ENCODE measurements at places on chromosomes 2 and 18.

- DNase-seq, result no peak
Measured at GRCh38 chr2:176392249-176392648, 123.0 kb downstream of the MTX2 start.

- no peak for DNase-seq
Measured at GRCh38 chr18:13446610-13447461, 228.3 kb downstream of the LDLRAD4 start.

GRCh38 chr2:81545626-81546025 lies 1241.1 kb upstream of the LRRTM1 start:
- DNase-seq, result peak; percentile 3

DNA sequence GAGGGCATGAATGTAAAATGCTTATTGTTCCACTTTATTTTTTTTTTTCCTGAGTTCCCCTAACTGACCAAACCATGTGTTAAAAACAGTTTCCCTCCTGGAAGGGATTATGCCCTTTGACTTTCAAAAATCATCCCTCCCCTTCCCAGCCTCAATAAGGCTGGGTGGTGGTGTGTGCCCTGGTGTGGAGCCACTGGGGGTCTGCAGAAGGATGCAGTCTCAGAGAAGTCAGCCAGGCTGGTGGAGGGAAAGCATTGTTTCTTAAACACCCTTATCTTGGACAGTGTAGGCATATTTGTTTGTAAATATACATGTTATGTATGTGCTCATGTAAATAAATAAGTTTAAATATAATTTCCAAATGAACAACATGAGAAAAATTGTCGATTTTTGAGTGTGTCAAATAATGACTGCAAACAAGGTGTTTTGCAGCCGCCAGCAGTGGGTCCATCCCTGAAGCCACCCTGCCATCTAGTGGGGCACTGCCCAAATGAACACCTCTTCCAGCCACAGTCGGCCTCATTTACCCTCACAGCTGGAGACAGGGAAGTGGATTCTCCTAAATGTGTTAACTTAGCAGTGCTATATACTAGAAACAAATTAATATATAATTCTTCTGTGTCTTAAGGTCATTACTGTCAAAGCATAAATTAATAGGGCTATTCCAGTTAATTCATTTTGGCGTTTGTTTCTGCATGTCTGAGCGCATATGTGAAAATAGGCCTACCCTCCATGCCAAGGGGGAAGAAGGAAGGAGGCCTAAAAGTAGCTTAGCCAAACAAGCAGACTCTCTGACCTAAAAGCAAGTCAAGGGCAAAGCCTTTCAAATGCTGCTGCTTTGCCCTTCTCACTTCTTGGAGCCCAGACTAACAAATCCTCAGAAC lies 209.6 kb upstream of the PIK3C3 start:
- DNase-seq, result peak; percentile 26

- peak; percentile 53 for DNase-seq
Measured at GRCh38 chr2:231604101-231604684, 11.5 kb downstream of the TEX44 start.

DNA sequence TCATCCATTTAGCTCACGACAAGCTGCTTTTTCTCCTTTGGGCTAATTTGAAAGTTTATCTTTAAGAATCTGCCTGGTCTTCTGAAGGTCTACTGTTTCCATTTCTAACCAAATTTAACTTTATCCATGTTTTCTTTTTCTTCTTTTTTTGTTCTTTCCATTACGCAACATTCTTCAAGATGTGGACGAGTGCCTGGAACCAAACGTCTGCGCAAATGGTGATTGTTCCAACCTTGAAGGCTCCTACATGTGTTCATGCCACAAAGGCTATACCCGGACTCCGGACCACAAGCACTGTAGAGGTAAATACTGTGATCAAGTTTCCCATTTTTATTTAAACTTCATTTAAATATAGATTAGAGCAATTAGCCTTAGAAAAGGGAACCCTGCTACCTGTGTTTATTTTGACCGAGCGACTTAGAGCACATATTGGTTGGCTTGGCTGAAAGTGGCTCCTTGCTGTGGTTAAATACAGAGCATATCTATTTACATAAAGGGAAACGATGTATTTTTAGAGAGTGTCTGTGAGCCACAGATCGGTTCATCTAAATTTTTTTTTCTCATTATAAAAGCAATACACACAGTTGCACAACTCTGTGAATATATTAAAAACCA lies 183.4 kb upstream of the RASGRP3 start:
- no peak for DNase-seq

- DNase-seq, result no peak
Measured at GRCh38 chr18:24741965-24742724, 281.7 kb downstream of the HRH4 start.

DNA sequence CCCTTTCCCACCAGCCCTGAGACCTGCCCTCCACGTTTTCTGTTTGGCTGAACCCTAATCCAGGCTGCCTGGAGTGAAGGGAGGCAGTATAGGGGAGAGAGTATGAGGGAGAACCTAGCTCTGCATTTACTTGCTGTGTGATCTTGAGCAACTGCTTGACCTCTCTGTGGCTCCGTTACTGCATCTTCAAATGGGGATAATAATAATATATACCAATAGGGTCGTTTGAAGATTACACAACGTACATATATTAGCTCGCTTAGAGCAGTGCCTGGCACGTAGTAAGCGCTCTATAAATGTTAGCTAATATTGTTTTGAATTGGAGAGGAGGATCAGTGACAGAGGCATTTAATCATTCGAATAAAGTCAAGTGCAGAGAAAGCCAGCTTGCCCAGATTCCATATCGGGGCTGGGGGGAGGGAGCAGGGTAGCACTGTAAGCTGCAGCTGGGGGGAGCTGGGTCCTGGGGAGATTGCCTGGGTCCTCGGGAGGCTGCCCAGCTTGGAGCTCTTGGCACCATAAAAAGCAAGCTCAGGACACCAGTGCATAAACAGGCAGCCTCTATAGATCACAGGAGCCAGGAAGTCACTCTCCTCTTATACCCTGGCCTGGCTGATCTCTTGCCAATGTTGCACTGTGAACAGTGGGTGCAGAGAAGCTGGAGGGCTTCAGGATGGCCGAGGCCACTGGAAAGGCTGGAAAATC lies 19.1 kb downstream of the KCNK3 start:
- no peak for DNase-seq

- DNase-seq, result no peak
Measured at GRCh38 chr2:207014424-207014823, 75.1 kb downstream of the CPO start.

- DNase-seq, result no peak
Measured at GRCh38 chr2:191241418-191241817, 3.8 kb upstream of the MYO1B start.

GRCh38 chr18:68735483-68736343 lies 20.8 kb upstream of the TMX3 start:
- DNase-seq, result peak; percentile 45

- peak; percentile 44 for DNase-seq
Measured at GRCh38 chr18:3675446-3675845, 225.5 kb downstream of the TGIF1 start.

DNA sequence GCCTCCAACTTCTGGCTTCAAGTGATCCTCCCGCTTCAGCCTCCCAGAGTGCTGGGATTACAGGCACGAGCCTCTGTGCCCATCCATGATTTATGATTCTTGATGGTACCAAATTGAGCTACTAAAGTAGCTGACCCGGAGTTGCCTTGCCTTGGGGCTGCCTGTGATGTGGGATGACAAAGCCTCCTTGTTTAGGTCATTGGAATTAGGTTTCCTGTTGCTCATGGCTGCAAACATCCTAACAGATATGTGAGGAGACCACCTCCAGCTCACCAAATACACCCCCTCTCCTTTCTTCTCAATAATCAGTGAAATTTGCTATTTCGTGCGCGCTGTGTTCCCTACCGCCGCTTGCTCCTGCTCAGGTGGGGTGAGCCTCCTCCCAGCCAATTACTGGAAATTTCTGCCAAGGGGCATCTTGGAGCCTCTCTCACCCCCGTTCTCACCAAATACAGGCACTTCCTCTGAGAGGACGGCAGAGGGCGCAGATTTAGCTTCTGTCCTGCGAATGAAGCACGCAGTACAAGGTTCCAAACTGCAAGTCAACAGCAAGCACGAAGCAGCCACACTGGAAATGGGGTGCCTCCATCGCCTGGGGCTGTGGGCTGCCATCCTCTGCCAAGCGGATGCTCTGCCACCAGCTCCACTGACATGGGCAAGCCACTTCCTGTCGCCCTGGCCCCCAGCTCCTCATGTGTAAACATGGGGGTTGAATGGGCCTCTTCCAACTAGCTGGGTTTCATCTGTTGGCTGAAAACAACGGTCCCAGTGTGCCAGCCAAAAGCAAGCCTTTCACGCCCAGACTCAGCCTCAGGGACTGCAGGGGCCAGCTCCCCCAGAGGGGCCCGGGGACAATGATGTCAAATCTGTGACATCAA lies 71.7 kb downstream of the NCAPH start:
- peak; percentile 91 for DNase-seq

- no peak for DNase-seq
Measured at GRCh38 chr2:104641786-104642185, 212.1 kb upstream of the POU3F3 start.

DNA sequence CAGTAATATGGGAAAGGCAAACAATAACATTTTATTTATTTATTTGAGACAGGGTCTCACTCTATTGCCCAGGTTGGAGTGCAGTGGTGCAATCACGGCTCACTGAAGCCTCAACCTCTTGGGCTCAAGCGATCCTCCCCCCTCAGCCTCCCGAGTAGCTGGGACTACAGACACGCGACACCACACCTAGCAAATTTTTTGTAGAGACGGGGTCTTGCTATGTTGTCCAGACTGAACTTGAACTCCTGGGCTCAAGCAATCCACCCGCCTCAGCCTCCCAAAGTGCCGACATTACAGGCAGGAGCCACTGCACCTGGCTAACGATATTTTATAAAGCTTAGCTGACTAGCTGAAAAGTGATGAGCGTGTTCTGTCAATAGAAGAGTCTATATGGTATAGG lies 17.5 kb upstream of the PLEKHH2 start:
- DNase-seq, result no peak

DNA sequence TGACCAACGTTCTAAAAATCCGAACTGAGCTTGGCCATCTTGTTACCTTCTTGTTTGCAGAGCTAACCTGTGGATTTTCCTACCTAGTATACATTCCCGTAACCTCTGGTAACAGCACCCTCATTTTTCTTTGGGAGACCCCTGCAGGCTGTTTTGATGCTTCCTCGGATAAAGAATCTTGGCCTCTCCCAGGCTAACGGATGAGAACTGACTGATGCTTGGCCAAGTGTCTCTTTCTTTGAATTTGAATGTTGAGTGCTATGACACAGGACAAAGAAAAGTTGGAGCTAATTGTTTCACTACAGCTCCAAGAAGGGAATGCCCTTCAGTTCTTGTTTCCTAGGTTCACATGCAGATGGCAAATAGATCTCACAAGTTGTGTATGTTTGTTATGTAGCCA lies 19.3 kb upstream of the CAVIN2 start:
- no peak for DNase-seq

- DNase-seq, result no peak
Measured at GRCh38 chr2:202425036-202425435, 48.9 kb downstream of the BMPR2 start.

GRCh38 chr2:9170458-9171130 lies 36.0 kb upstream of the ASAP2 start:
- no peak for DNase-seq

DNA sequence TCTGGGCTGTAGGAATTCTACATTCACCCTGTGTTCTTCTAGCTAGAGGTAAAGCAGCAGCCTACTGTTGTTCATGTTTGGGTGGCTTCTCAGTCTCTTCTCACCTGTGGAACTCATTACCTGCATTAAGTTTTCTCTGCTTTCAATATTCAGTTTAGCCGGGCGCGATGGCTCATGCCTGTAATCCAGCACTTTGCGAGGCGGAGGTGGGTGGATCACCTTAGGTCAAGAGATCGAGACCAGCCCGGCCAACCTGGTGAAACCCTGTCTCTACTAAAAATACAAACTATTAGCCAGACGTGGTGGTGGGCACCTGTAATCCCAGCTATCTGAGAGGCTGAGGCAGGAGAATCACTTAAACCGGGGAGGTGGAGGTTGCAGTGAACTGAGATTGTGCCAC lies 139.8 kb upstream of the UBE2E3 start:
- no peak for DNase-seq

DNA sequence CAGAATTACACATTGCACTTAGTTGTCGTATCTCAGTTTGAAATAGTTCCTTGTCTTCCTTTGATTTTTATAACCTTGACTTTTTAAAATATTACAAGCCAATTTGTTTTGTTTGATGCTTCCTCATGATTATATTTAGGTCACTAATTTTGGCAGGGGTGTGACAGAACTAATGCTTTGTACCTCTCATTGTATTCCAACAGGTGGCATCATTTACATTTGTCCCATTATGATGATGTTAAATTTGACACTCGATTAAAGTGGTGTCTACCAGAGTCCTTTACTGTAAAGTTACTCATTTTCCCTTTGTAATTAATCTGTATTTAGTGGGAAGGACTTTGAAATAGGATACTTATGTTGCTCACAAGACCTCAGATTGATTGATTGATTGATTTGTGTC lies 21.5 kb upstream of the MFSD2B start:
- DNase-seq, result peak; percentile 43

GRCh38 chr18:23380001-23380550 lies 73.0 kb upstream of the RIOK3 start:
- peak; percentile 20 for DNase-seq

GRCh38 chr2:183995632-183996031 lies 602.7 kb upstream of the ZNF804A start:
- DNase-seq, result no peak

GRCh38 chr2:199705538-199705937 lies 145.5 kb downstream of the FTCDNL1 start:
- DNase-seq, result no peak

GRCh38 chr2:178386986-178387597 lies 63.9 kb downstream of the PRKRA start:
- no peak for DNase-seq

DNA sequence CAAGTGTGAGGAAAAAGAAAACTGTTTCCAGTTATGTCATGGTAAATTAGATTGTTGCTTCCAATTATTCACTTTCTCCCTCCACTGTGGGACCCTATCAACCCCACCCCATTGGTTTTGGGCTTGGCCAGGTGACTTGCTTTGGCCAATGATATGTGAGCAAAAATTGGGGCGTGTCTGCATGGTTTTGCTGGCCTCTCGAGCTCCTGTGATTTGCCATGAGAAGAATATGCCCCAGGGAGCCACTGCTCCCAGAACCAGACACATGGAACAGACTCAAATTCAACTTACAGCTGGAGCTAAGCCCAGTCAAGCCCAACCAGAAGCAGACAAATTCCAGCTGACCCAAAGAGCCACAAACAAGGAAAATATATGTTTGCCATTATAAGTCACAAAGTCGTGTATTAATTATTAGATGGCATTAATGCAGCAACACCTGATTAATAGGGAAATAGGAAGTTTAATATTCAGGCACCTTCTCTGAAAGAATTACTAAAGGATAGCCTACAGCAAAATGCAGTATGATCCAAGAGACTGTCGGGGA lies 248.9 kb downstream of the ANAPC1 start:
- DNase-seq, result no peak

- DNase-seq, result no peak
Measured at GRCh38 chr2:82317012-82317411, 2012.5 kb upstream of the LRRTM1 start.
